Activated CD4-positive, alpha-beta T cell treated with anti-CD3 and anti-CD28 coated beads, Interleukin-2, amount 50 U/mL, for 4 hours (primary cell): ENCODE measurements at places on chromosomes 3 and 15.

DNA sequence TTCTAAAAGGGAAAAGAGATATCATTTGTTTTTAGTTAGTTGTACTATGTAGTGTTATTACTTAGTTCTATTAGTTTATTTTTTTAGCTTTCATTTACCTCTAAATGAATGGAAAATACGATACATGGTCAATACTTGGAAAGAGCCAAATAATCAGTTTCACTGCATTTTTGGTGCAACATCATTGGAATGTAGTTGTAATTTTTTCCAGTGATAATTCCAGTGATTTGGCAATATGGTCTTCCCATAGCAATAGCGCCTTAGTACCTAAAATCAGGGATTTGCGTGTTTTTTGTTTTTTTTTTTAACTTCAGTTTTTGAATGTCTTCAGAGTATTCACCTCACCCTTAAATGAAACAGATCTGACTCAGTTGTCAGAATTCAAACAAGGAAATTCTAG lies 41.8 kb downstream of the RAB8B start:
- DNase-seq, result no peak

DNA sequence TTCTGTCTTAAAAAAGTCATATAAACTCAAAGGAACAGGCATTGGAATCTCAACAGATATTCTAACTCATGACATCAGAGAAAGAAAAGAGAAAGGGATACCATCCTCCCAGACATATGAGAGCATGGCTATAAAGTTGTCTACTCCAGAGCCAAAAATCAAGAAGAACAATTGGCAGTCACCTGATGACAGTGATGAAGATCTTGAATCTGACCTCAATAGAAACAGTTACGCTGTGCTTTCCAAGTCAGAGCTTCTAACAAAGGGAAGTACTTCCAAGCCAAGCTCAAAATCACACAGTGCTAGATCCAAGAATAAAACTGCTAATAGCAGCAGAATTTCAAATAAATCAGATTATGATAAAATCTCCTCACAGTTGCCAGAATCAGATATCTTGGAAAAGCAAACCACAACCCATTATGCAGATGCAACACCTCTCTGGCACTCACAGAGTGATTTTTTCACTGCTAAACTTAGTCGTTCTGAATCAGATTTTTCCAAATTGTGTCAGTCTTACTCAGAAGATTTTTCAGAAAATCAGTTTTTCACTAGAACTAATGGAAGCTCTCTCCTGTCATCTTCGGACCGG lies 35.9 kb downstream of the UNC13C start:
- DNase-seq, result no peak

DNA sequence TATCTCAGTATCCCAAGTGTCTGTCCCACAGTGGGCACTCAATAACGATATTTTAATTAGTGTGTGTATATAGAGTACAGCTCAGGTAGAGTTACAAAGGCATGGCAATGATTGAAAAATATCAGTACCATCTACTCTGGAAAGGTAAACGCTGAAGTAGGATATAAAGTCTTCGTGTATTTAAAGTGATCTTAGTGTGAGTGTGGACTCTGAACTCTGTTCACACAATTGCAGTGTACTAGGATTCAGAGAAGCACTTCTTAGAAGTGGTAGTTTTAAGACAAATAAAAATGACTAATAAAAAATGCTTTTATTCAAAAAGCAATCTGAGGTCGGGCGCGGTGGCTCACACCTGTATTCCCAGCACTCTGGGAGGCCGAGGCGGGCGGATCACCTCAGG lies 62.9 kb upstream of the RAP2B start:
- DNase-seq, result no peak

DNA sequence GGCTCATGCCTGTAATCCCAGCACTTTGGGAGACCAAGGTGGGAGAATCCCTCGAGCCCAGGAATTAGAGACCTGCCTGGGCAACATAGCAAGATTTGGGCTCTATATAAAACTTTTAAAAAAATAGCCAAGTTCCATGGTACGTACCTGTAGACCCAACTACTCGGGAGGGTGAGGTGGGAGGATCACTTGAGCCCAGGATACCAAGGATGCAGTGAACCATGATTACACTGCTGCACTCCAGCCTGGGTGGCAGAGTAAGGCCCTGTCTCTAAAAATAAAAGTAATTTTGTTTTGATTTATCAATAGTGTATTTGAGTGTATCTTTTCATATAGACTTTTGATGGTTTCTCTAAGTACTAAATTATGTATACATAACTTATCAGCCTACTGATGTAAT lies 63.1 kb downstream of the LSM3 start:
- DNase-seq, result no peak

GRCh38 chr15:101033801-101034200 lies 114.6 kb downstream of the LRRK1 start:
- no peak for DNase-seq

- DNase-seq, result no peak
Measured at GRCh38 chr3:12931273-12931905, 90.0 kb upstream of the RPL32 start.

- DNase-seq, result no peak
Measured at GRCh38 chr3:61667383-61667782, 106.0 kb downstream of the PTPRG start.

DNA sequence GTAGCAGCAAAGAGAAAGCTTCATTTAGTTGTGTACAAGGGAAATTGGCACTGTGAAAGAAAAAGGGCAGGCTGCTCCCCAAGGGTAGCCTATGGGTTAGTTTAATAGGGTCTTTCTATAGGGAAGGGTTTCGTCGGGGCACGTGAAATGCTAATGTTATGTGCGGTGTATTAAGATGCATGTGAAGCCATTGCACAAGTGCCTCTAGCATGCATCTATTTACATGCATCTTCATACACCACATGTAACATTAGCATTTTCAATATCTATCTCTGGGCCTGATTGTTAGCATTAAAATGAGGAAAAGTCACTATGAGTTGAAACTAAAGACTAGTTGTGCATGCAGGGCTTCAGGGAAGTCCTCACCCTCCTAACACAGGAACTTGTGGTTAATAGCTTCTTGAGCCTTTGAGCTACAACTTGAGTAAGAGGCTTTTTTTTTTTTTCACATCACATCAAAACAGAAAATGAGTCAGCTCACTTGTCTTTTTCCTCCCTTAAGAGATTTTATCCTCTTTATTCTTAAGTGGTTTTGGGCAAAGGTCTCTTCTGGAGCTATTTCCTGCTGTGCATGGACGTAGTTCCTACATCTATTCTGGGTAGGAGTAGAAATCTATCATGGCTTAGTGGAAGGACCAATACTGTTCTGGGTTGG lies 613.4 kb downstream of the ZPLD1 start:
- DNase-seq, result no peak

DNA sequence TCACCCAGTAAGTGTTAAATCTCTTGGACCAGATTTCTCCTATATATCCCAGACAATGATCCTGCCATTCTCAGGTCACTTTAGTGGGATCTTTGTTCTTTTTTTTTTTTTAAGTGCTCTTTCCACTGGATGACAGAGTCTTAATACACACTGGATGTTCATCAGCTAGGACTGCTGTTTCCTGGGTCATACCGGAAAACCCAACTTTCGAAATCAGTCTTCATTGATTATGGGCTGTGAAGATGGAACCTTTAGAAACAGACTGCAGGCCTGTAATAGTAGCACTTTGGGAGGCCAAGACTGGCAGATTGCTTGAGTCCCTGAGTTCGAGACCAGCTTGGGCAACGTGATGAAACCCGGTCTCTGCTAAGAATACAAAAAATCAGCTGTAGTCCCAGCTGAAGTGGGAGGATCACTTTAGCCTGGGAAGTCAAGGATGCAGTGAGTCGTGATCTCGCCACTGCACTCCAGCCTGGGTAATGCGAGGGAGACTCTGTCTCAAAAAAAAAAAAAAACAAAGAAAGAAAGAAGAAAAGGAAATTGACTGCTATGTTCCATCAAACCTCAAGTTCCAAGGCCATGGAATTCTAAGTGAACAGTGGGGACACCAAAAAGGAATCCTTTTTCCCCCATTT lies 2.3 kb downstream of the EOGT start:
- DNase-seq, result no peak

GRCh38 chr15:77021088-77021481 lies 26.2 kb downstream of the PSTPIP1 start:
- DNase-seq, result no peak

DNA sequence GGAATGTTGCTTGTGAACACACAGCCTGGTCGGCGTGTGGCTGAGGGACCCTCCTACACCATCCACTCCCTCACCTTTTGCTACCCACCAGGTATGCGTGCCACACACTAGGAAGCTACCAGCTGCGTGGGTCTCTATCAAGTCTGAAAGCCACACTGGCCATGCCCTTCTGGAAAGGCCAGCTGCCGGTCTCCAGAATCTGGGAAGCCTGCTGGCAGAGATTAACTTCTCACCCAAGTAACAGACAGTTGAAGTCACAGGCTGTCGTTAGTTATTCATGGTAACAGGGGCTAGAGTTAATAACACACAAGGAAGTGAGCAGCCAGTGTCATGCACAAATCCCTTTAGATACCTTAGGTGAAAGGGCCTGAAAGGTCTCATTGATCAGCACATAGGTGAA lies 48.1 kb downstream of the SUSD5 start:
- no peak for DNase-seq

- DNase-seq, result no peak
Measured at GRCh38 chr3:65398953-65399352, 639.8 kb downstream of the MAGI1 start.

GRCh38 chr3:2526926-2527325 lies 428.3 kb downstream of the CNTN4 start:
- no peak for DNase-seq

GRCh38 chr3:55854494-55854893 lies 367.4 kb upstream of the WNT5A start:
- DNase-seq, result no peak

DNA sequence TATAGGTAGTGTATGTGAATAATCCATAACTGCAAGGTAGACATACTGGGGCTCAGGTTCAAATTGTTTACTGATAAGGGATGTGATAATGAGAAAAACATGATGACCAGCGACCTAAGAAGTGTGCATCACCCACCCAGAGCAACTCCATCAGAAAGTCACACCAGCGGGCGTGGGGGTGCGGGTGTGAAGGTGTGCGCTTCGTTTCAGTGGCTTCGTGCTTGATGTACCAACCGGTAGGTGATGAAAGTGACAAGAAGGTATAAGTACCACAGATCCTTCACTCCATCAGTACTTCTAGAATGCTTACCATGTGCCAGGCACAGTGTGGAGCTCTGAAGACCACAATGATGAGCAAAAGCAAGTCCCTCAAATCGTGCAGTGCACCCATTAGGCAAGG lies 11.2 kb downstream of the ANP32A start:
- DNase-seq, result no peak

DNA sequence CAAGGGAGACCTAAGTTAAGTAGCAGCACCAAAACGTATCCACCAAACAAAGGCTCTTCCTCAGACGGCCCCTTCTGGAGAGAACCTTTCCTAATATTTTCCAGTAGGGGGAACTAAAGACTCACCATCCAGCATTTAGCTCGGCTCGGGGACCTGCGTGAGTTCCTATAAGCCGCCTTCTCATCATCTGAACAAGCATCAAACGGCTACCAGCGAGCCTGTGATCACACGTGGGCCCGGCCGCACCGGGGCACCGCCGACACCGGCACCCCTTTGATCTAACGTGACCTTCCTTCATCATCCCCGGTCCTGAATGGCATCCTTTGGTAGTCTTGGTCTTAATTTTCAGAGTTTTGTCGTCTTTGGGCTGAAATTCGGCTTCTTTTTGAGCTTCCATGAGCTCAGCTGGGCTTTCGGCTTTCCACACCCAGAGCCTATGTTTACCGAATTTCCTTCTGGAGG lies 1.4 kb upstream of the ROBO2 start:
- no peak for DNase-seq

- no peak for DNase-seq
Measured at GRCh38 chr3:89504432-89504831, 397.0 kb downstream of the EPHA3 start.

- DNase-seq, result no peak
Measured at GRCh38 chr3:66082679-66083078, 44.0 kb upstream of the MAGI1 start.

DNA sequence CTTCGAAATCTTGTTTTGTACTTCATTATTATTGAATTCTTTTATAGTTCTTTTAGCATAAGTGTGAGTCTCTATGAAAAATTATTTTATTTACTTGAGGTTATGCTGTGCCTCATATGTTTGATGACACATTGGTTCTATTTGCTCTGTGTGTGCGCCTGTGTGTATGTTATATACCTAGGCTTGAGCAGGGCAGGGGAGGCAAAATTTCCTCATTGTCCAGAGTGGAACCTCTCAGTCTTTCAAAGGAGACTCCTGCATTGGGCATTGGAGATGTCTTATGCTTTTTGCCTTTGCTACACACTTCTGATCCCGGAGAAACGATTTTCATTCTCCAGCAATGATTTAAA lies 58.4 kb downstream of the ALCAM start:
- DNase-seq, result no peak

GRCh38 chr3:125300416-125300815 lies 74.7 kb downstream of the ZNF148 start:
- DNase-seq, result no peak

DNA sequence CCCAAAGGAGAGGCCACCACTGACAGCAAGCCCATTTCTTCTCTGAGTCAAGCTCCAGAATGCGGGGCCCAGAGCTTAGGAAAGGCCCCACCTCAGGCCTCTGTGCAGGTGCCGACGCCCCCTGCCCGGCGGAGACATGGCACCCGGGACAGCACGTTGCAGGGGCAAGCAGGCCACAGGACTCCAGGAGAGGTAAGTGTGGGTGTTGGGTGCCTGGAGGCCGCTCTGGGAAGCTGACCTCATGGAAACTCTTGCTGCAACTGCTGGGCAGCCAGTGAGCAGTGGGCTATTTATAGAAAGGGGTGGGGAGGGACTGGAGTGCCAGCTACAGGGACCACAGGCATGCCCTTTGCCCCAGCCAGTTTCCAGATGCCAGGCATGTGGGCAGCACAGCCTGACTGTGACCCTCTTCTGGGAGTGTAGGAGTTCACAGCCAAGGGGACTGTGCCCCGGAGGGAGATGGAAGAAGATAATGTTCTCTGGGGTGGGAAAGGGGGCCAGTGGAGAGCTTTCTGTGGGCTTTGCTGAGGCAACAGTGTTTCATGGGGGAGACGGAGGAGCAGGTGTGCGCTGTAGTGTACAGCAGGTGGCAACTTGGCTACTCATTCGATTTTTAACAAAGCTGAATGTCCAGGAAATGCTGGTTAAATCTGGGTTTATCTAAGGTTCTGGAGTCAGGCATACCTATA lies 23.7 kb downstream of the ALPK3 start:
- no peak for DNase-seq
